Aorta (tissue), 5 donors: ENCODE measurements at places on chromosomes 12 and 14.

GRCh38 chr12:15532364-15532977, 210.2 kb downstream of the PTPRO start:
- no peak for DNase-seq
- H3K4me1 ChIP-seq, result peaks cover 11% of the 10 kb centered on the region
- no peaks in the 10 kb centered on the region for H3K36me3 ChIP-seq
- no peak overlapping the region for H3K4me3 ChIP-seq
- H3K27me3 ChIP-seq, result no peaks in the 10 kb centered on the region
- no peak overlapping the region for H3K27ac ChIP-seq

DNA sequence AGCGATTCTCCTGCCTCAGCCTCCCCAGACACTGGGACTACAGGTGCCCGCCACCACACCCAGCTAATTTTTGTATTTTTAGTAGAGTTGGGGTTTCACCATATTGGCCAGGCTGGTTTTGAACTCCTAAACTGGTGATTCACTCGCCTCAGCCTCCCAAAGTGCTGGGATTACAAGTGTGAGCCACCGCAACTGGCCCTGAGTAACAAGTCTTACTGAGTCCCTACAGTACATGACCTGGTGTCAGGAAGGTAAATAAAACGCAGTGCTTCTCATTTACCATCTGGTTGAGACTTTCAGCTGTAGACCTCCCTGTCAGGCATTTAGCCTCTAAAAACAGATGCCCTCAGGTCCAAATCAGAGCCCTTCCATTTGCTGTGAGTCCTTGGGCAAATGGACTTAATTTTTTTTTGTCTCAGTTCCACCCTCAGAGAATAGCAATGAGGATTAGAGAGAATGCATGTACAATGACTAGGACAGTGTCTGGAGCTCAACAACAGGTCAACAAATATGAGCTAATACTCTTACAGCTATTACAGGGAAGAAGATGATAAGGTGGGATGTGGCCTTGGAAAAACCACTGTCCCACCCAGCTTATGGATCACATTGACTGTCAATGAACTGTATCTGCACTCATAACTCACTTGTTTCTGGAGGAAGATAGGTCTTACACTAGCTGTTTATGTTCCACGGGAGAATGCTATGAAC, 70.5 kb downstream of the PHLDA1 start:
- no peak overlapping the region for H3K4me3 ChIP-seq
- H3K27me3 ChIP-seq, result no peaks in the 10 kb centered on the region
- H3K27ac ChIP-seq, result no peak overlapping the region

DNA sequence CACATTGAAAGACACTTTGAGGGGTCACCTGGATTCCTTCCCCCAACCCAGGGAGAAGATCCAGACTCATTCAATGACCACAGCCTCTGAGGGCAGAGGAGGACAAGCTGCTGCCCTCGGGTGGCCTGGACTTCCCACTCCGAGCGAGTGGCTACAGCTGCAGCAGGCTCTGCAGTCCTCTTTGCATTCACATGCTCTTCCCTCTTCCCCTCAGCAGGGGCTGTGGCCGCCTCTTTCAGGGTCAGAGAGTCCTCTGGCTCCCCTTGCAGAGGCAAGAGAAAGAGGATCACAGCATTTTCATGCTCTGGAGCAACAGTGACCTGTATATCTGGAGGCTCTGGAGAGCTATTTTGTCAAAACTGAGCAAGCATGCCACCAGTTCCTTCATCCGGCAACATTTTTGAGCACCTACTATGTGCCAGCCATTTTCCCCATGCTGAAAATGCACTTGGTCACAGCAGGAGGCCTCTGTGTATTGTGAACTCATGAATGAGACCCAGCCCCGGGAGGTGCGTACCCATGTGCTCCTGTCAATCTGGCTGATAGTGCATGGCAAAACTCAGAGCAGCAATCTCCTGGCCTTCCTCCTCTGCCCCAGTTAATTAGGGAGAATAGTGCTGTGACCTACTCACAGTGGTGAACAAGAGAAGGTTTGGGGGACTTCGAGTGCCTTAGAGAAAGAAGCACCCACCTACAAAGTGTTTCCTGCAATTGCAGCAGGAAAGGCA, 42.9 kb upstream of the KCNA5 start:
- H3K4me1 ChIP-seq, result no peaks in the 10 kb centered on the region
- no peak for DNase-seq
- H3K4me3 ChIP-seq, result no peak overlapping the region
- no peaks in the 10 kb centered on the region for H3K36me3 ChIP-seq
- no peaks in the 10 kb centered on the region for H3K27me3 ChIP-seq

DNA sequence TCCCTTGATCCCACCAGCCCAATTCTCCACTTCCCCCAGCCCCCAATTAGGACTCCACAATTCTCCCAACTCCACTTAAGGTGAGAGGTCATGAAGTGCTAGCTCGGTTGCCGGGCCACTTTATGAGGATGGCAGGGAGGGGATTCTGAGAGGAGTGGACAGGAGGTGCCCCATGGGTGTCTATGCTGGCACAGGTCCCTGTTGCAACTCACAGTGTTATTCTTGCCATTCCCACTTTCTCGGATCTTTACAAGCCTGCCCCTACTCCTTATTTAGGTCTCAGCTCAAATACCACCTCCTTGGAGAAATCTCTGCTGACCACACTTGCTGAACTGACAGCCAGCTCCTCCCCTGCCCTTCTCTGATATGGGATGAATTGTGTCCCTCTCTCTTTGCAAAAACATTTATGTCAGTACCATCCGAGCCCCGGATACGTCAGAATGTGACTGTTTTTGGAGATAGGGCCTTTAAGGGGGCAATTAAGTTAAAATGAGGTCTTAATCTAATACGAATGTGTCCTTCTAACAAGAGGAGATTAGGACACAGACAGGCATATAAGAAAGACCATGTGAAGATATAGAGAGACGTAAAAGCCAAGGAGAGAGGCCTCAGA, 4.2 kb upstream of the LGALS3 start:
- DNase-seq, result no peak
- no peaks in the 10 kb centered on the region for H3K27me3 ChIP-seq
- H3K4me1 ChIP-seq, result no peaks in the 10 kb centered on the region
- H3K36me3 ChIP-seq, result no peaks in the 10 kb centered on the region
- no peak overlapping the region for H3K27ac ChIP-seq
- H3K4me3 ChIP-seq, result no peak overlapping the region

DNA sequence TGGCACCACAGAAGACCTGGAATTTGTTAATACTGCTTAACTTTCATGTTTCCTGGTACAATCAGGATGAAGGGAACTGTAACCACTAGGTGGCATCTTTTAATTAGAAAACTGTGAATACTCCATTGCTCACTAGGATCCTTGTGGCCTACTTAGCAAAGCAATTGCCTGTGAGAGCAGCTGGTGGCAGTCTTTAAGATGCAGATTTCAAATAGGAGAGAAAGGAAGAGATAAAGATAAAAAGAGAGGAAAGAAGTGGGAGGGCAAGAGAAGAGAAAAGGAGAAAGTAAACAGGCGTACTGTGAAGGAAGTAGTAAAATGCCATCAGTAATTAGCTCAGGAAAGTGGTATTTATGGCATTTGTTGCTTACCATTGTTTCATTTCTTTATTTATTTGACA, 114.5 kb downstream of the RAD51B start:
- H3K27me3 ChIP-seq, result no peaks in the 10 kb centered on the region
- H3K36me3 ChIP-seq, result no peaks in the 10 kb centered on the region
- DNase-seq, result no peak

- no peaks in the 10 kb centered on the region for H3K27me3 ChIP-seq
- no peak for DNase-seq
- H3K27ac ChIP-seq, result no peak overlapping the region
Observed at GRCh38 chr14:104820669-104821228, 19.8 kb downstream of the ZBTB42 start.

DNA sequence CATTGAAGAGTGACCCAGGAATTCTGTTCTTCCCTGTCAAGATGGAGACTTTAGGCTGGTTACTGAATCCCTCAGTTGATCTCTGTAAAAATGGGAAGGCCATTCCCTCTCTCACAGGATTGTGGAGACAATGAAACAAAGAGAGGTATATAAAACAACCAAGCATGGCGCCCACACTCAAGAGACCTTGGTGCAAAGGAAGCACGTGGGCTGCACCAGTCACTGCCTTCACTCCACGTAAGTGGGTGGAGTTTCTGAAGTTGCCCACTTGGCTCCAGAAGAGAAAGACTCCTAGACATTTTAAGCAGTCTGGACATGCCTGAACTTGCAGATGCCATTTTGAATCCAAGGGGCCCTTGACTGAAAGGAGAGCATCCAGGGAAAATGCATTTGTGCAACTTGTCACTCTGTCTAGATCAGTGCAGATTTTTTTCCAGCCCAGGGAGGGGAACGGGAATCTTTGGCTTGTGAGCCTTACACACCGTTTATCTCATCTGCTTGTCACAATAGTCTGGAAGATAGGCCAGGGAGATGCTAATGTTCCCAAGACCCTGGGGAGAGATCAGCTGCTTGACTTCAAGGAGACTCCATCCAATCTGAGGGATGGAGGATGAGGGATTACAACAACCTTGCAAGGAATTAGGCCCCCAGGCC, 96.9 kb upstream of the TBX3 start:
- H3K27ac ChIP-seq, result no peak overlapping the region
- H3K36me3 ChIP-seq, result no peaks in the 10 kb centered on the region
- no peak for DNase-seq
- H3K27me3 ChIP-seq, result no peaks in the 10 kb centered on the region

DNA sequence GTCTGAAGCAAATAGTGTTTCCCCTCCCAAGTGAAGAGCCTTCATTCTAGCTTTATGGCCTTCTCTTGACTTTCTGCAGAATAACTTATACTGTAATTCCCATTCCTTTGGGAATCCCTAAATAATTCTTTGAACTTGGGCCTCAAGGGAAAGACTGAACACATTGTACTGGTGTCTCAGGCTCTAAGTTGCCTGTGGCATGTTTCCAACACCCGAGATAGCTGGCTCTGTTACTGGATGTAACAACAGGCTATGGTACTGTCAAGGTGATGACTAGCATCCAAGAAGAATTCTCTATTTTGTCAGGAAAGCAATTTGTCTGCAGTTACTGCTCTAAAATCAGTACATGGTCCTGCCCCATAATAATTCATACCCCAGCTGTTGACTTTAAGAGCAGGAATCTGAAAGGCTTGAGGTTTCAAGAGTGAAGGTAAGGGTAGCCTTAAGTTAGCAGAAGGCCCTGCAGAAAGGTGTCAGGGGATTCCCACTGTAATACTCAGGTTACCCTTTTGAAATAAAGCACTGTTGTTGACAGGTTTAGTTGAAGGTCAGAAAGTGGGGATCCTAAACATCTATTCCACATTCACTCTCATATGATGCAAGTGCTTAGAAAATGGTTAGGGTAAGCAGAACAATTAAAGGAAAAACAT, 5.2 kb downstream of the GPX2 start:
- no peak for DNase-seq
- no peaks in the 10 kb centered on the region for H3K36me3 ChIP-seq
- H3K4me3 ChIP-seq, result no peak overlapping the region

DNA sequence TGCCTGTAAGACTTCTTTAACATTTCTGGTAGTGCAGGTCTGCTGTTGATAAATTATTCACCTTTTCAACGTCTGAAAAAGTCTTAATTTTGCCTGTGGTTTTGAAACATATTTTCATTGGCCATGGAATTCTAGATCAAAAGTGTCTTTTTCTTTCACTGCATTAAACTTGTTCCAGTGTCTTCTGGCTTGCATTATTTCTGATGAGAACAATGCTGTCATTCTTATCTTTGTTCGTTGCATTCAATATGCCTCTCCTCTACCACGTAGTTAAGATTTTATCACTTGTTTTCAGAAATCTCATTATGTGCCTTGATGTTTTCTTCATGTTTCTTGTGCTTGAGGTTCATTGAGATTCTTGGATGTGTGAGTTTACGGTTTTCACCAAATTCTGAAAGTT, 13.4 kb upstream of the KIF26A start:
- H3K27ac ChIP-seq, result no peak overlapping the region
- DNase-seq, result no peak
- H3K36me3 ChIP-seq, result no peaks in the 10 kb centered on the region
- H3K27me3 ChIP-seq, result no peaks in the 10 kb centered on the region
- H3K4me1 ChIP-seq, result no peaks in the 10 kb centered on the region

DNA sequence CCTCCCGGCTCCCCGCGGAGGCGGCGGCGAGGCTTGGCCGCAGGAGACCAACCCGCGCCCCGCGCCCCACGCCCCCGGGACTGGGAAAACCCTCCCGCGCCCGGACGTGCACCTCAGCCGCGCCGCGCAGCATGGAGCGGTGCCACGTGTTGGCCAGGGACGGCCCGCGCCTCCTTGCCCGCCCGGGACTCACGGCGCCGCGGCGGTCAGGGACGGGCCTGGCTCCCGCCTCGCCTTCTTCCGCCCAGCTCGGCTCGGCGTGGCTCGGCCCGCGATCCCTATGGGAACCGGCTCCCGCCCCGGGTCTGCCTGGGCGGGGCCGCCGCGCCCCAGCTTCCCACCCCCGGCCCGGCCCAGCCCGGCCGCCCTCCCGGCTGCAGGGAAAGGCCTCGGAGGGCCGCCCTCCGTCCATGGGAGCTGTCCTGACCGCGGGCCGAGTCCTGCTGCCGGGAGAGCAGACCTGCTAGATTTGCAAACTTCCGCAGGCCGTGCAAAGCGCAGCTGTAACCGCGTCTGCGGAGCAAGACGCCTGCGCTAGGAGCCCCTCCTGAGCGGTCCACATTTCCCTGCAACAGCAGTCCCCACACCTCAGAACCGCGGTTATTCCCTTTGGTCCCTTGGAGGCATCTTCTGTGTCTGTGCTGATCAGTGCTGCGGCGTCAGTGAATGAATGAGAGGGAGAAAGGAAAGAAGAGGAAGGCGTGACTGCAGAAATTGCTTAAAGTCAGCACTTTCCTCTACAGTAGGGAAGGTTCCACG, at the start of gene CDKL1:
CDKL1 (minus strand) TSS at position 251 of the 759 bp plus-strand sequence. CDS start 1,013 bp downstream, outside the sequence.
- H3K27me3 ChIP-seq, result no peaks in the 10 kb centered on the region
- H3K27ac ChIP-seq, result peak within 1 kb of the TSS; percentile 58

- no peaks in the 10 kb centered on the region for H3K27me3 ChIP-seq
- H3K36me3 ChIP-seq, result no peaks in the 10 kb centered on the region
- DNase-seq, result no peak
- H3K4me1 ChIP-seq, result no peaks in the 10 kb centered on the region
- no peak overlapping the region for H3K27ac ChIP-seq
Observed at GRCh38 chr14:106842687-106843086, 1316.3 kb downstream of the TMEM121 start.

- no peak overlapping the region for H3K27ac ChIP-seq
- H3K4me1 ChIP-seq, result no peaks in the 10 kb centered on the region
- no peak for DNase-seq
Observed at GRCh38 chr12:108218921-108219320, 89.8 kb downstream of the WSCD2 start.

- no peak overlapping the region for H3K27ac ChIP-seq
Observed at GRCh38 chr12:94401326-94401725, 58.3 kb downstream of the CEP83 start.

GRCh38 chr14:104116756-104117340, 21.5 kb upstream of the KIF26A start:
- H3K27me3 ChIP-seq, result no peaks in the 10 kb centered on the region
- H3K4me1 ChIP-seq, result no peaks in the 10 kb centered on the region
- peak; percentile 30 for DNase-seq
- no peaks in the 10 kb centered on the region for H3K36me3 ChIP-seq
- H3K27ac ChIP-seq, result no peak overlapping the region
- H3K4me3 ChIP-seq, result no peak overlapping the region

DNA sequence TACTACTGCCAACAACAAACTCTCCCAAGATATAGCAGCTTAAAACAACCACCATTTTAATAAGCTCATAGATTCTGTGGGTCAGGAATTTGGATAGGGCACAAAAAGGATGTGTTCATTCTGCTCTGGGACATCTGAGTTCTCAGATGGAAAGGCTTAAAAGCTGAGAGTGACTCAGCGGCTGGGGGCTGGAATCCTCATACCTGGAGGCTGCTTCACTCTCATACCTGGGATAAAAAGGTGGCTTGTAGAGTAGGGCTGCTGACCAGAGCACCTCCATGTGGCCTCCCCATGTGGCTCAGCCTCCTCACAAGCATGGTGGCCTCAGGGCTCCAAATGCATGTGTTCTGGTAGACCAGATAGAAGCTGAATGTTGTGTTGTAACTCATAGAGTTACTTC, 20.2 kb upstream of the PELI2 start:
- H3K4me3 ChIP-seq, result no peak overlapping the region
- no peak overlapping the region for H3K27ac ChIP-seq
- no peak for DNase-seq
- H3K27me3 ChIP-seq, result no peaks in the 10 kb centered on the region
- H3K36me3 ChIP-seq, result no peaks in the 10 kb centered on the region
- no peaks in the 10 kb centered on the region for H3K4me1 ChIP-seq
